Activated naive CD8-positive, alpha-beta T cell treated with anti-CD3 and anti-CD28 coated beads for 36 hours (primary cell): ENCODE measurements at places on chromosomes 1 and 21.

- no peak for DNase-seq
Observed at GRCh38 chr1:93651695-93652094, 29.9 kb downstream of the BCAR3 start.

DNA sequence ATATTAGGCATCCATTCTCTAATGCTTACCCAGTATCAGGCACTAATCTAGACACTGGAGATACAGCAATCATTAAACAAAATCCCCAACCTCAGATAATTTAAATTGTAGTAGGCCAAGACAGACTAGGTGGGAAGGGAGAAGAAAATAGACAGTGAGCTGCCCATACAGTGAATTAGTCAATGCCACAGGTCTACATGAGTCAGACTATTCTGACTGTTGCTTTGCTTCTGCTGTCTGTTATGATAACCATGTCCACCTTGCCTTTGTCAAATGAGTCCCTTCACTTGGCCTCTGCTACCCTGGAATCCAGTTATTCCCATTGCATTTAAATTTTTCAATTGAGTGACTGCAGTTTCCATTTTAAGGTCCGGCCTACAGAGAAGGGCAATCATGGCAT, 59.5 kb downstream of the PIK3R3 start:
- DNase-seq = no peak

DNA sequence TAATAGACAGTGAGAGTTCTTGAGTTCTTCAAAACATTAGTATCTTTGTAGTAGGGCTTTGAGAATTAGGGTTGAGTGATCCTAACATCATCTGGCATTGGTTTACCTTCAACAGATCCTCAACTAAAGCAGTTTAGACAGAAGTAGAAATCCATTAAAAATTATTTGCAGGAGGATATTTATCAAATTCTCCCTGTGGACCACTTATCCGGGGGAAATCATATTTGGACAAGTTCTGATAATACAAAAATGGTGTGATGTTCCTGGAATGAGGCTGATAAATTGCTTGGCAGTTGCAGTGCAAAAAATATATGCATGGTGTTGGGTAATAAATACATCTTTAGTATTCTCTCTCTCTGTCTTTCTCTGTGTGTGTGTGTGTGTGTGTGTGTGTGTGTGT, 115.1 kb upstream of the CHODL start:
- no peak for DNase-seq

DNA sequence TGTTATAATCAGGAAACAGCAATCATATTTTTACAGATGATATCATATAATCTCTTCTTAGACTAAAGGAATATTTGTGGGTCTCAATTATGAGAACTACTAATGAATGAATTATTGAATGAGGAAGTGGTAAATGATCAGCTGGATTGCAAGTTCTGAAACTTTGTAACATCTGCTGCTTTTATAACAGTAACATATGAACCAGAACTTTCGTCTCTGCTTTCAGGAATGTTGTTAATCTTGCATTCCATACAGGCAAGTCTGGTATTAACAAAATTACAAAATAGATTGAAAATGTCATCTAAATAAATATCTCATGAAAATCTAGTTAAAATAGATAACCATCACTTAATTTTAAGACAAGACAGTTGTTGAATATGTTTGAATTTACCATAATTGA, 110.5 kb upstream of the COL11A1 start:
- no peak for DNase-seq

GRCh38 chr1:52677076-52677806, 20.9 kb downstream of the COA7 start:
- DNase-seq = no peak

GRCh38 chr1:26894263-26894662, 4.2 kb upstream of the GPN2 start:
- DNase-seq = no peak

DNA sequence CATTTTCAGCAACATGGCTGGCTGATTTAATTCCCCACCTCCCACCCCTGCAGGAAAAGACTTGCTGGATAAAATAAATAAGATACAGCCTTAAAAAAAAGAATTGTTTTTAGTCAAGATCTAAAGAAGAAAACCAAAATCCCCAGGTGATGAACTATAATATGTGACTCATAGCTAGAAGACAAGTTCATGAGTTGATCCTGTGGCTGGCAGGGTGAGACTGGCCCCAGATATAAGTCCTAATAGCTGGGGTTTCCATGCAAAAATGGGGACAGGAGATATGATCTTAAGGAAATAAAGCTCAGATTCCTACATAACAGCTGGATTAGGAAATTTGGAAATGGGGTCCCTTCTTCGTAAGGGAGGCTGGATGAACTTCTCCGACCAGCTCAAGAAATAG, 21.9 kb upstream of the RGSL1 start:
- no peak for DNase-seq

DNA sequence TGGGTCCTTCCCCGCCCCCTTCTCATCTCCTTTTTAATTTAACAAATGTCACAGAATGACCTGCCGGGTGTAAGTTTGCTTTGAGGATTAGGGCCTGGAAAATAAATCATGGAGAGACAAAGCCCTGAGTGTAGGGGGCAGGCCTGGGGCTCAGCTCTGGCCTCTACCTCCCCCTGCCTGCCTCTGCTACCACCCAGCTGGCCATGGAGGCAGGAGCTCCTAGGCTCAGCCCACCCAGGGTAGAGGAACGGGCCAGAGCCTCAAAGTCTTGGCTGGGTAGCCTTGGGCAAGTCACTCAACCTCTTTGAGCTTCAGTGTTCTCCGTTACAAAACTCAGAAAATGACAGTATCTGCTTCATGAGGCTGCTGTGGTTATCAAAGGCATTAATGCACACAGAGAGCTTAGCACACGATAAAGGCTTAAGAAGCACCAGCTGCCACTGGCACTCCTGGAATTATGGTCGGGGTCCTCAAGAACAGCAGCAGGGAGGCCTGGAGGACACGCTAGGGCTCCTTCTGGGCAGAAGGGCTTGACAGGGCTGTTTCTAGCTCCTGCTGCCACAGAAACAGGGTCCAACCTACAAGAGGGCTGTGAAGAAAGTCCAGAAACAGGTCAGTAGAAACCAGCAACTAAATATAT, 39.0 kb downstream of the LRP8 start:
- no peak for DNase-seq

GRCh38 chr1:53582211-53583020, 123.2 kb downstream of the DMRTB1 start:
- DNase-seq = no peak

GRCh38 chr1:205700865-205701401, 20.6 kb upstream of the SLC45A3 start:
- DNase-seq = no peak

GRCh38 chr1:212507369-212507768, 74.6 kb downstream of the NENF start:
- DNase-seq = no peak

GRCh38 chr1:42034426-42034825, 115.7 kb upstream of the HIVEP3 start:
- DNase-seq = no peak

DNA sequence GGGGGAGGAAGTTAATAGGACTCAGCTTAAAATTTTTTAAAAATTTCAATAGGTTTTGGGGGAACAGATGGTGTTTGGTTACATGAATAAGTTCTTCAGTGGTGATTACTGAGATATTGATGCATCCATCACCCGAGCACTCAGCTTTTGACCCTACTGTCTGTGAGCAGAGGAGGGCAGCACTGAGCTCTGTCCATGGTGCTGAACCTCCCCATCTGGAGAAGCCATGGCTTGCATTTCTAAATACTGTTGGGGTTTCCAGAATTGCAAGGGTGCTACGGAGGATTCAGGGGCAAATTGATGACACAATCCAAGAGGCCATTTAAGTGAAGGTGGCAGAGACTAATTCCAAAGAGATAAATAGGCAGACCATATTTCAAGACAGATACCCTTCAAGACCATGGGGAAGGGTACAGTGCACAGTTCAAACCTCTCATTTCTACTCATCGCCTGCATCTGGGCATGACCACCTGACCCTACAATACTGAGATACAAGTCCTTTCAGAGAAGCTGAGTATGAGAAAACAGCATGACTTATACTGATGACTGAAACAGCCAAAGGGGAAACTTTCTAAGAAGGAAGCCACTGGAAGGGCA, 17.2 kb downstream of the SYT2 start:
- DNase-seq = peak; percentile 46

GRCh38 chr1:34419663-34420136, 243.0 kb downstream of the C1orf94 start:
- no peak for DNase-seq

DNA sequence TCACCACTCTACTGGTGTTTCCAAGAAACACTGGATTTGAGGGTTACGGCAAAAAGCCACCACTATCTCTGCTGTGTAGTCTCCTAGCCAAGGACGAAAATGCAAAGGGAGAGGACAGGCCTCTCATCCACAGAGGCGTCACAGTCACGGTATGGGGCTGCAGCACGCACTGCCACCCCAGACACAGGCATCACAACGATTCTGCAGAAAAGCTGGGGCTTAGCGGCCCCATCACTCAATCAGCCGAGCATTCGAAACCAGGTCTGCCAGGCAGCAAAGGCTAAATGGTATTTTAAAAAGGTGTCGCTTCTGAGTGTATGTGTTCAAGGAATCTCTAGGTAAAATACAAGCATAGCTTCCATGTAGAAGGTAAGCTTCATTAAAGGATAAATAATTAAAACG, 1.4 kb downstream of the RIPK4 start:
- DNase-seq = no peak

DNA sequence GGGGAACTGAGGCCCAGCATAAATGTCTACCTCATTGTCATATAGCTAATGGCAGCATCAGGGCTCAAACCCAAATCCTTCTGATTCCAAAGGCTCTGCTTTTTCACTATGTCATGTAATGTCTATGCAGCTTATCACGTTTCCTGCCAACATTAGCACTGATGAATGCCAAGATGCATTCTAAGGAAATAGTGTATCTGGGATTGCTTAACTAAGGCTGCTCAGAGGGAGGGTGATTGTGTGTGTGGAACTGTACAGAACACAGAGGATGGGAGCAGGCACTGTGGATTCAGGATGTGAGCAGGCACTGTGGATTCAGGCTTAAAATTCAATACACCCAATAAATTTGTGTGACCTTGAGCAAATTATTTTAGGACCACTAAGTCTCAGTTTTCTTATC, 456.4 kb upstream of the DEPDC1 start:
- DNase-seq = no peak

DNA sequence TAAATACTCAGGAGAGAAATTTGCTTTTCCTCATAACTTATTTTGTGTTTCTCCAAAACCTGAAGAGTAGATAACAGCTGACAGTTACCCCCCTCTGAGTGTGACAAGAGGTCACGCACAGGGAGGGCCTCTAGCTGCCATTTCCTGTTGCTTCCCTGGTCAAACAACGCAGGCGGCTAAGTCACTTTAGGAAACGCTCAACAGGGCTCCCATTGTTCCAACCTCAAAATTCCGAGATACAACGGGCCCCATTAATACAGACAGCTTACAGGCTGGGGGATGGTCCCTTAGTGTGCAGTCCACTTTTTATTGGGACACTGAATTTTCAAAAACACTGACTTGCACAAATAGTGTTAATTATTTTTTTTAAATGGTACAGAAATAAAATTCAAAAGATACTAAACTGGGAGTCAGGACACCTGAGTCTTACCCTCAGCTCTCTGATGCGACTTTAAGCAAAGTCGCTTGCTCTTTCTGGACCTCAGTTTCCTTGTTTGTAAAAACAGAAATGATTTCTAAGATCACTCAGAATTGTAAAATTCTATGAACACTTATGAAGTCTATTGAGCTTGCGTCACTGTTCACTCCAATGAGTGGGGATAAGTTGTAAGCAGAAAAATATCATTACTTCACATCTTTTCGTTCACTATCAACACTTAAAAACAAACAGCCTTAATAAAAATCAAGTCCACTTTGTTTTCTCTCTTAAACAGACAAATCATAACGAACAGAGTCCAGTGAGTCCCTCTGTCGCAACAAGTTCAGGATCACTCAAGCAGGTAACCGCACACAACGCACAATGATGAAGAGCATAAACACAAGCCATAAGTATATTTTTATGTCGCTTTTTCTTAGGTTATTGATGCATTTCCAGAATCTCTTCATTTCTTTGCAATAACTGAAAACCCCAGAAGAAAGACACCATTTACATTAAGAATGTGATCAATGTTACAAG, 13.5 kb downstream of the LZIC start:
- no peak for DNase-seq

GRCh38 chr1:206634365-206635079, 814 bp upstream of the DYRK3 start:
- DNase-seq = peak; percentile 69

DNA sequence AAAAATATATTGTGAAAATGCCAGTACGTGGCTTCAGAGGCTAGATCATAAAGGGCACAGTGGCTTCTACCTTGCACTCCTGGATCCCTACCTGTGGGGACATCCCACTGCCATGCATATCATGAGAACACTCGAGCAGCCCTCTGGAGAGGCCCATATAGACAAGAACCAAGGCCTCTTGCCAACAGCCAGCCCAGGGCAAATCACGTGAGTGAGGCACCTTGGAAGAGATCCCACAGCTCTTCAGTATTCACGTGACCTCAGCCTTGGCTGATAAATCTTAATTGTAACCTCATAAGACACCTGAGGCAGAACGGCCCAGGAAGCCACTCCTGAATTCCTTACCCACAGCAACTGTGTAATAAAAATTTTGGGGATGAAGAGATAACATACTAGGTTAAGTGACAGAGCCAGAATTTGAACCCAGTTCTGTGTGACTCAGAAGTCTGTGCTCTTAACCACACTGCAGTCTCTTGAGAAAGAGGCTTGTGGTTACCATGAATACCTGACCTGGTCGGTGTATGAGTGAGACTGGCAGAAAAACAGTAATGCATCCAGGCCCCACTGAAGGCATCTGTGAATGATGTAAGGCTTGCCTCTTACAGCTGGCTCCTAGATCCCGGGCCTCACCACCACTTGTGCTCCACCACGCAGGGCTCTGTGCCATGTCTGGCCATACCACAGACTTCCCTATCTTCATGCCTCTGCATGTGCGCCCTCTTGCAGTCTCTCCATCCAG, 6.9 kb upstream of the A3GALT2 start:
- no peak for DNase-seq
